Mucosa of descending colon (tissue), 3 donors: ENCODE measurements at places on chromosomes 6 and 20. TPM values are rescaled to one million over a fixed set of nuclear protein-coding genes. Genes with fewer than 3 reads are reported as not detected.

- peak; percentile 67 for DNase-seq
Observed at GRCh38 chr6:41767112-41767833, 12.4 kb downstream of the FRS3 start.

DNA sequence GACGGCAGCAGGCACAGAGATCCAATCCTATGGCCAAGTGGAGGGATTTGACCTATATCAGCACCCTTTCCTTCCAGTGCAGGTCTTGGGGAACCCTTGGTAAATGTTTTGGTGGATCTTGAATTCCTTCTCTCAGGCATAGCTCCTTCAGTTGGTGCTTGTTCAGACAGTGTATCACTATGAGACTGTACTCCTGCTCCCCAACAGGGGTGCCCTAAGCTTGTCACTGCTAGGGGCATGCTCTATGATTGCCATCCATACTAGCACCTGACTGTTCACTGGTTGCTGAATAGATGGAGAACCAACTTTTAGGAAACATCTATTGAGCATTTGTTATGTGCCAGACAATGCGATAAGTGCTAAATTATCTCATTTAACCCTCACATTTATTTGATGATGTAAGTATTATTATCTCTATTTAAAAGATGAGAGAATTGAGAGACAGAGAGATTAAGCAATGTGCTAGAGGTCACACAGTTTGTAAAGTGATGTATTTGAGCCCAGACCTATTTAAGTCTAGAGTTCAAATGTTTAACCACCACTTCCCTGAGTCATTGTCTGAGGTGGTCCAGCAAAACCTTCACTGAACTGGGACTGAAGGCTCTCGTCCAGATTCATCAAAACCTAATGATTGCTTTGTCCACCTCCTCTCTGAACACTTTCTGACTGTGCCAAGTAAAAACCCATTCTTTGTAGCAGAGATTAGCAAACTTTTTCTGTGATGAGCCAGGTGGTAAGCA, 34.3 kb downstream of the ADGRF1 start:
- DNase-seq: no peak

- no peak for DNase-seq
Observed at GRCh38 chr6:121504227-121504626, 68.8 kb downstream of the GJA1 start.

GRCh38 chr6:3943331-3943765, 94.2 kb downstream of the FAM50B start:
- no peak for DNase-seq

UST gene
- total RNA-seq: 16.2 TPM

GRCh38 chr6:14317387-14317970, 199.9 kb downstream of the CD83 start:
- no peak for DNase-seq

- DNase-seq: peak; percentile 48
Observed at GRCh38 chr6:35449287-35449881, 2.8 kb upstream of the FANCE start.

DNA sequence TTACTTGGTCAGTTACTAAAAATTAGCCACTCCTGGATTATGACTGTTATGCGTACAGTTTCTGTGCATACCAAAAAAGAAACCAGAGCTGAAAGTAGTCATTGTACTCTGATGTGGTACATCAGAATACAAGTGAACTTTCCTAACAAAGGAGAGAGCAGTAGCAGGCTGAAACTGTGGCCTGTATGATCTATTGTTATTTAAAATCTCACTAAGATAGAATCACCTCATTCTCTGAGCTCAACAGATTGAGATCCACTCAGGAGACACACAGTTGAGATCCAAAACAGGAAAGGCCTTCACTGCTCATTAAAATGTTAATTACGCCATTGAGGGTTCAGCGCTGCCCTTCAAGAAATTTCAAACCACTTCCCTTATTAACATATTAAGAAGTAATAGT, 576.4 kb downstream of the LMBRD1 start:
- no peak for DNase-seq

DNA sequence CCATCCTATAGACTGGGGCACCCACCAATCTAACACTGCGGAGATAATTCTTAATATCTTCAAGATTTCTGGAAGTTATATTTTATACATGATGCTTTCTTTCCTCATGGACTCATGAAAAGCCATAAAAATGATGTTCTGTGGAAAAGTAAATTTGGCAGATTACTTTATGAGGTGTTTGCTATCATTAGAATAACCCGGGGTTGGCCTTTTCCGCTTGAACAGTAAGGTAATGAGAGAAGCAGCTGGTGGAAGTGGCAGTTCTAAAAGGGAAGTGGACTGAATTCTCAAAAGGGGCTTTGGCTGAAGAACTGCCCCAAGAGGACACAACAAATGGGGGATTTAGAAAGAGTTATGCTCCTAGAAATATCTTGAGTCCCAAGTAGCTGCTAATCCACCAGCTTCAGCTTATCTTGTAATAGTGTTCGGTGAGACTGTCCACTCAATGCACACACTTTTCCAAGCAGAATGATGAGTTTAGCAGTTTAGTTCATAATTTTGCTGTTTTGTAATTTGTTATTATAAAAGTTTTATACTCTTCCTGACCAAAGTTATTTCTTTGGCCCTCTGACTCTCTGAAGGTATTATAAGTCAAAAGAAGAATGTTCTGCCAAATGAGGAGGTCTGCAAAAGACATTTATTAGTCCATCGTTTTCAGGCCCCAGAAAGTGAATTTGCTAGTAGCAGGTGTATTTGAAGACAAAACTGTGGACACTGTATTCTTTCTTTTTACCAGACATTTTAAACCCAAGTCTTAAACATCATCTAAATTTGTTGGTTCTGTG, 2.9 kb downstream of the ISM1 start:
- DNase-seq: no peak

GRCh38 chr6:12344961-12345693, 55.0 kb downstream of the EDN1 start:
- DNase-seq: no peak

DNA sequence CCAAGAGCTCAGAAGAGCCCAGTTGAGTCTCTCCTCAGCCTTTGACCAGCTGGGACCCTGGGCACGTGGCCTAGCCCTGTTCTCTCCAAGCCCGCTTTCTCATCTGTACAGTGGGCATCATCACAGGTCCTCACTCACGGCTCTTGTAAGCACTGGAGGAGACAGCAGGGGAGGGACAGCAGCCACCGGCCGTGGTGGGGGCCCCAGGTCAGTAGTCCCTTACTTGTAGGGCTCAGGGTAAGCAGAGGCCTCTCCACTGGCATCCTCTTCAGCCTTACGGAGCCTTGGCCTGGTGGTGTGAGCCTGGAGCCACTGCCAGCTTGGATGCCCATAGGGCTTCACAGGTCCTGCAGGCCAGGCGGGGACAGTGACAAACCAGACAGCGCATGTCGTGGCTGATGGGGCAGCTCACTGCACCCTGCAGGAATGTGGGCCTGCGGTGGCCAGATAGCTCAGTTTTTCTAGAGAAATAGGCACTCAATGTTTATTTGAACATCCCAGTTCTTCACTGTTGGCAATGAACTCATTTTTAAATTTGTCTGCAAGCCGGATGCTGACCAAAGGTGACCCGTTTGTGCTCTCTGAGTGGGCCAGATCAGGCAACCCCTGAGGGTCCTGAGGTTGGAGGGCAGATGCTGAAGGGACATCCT, 65.1 kb downstream of the ADNP start:
- no peak for DNase-seq

DNA sequence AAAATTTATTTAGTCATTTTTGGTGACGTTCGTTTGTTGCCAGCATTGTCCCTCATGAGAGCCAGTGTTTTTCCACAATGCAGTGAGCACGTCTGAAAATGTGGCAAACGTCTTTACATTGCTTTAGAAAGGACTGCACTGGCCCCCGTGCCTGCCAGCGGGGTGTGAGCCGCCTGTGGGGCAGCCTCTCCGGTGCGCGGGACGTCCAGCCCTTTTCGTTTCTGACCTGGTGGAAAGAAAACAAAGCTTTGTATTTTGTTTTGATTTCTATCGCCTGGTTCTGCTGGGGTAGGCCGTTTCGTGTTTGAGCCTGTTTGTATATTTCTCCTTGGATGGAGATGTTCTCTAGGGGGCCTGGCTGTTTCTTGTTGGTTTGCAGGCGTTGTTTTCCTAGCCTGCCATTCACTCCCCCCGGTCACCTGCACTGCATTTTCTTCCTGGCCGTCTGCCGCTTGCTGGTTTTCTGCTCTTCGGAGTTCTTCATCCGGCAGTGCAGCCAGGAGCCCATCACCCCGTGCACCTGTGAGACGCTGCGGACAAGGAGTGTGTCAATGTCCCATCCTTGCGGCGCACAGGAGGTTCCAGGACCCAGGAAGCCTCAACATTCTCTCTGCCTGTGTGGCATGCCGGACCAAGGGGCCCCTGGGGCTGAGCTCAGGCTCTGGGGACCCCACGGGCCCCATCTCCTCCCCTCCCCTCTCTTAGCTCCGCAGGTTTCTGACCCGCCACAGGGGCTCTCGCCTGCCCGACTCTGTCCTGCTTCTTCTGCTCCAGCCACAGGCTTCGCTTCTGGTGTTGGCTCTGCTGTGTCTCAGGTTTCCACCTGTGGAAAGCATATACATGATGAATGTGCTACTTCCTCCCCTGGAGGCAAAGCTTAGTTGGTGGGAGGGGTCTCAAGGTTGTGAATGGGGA, 100.5 kb downstream of the CDH4 start:
- DNase-seq: no peak

DNA sequence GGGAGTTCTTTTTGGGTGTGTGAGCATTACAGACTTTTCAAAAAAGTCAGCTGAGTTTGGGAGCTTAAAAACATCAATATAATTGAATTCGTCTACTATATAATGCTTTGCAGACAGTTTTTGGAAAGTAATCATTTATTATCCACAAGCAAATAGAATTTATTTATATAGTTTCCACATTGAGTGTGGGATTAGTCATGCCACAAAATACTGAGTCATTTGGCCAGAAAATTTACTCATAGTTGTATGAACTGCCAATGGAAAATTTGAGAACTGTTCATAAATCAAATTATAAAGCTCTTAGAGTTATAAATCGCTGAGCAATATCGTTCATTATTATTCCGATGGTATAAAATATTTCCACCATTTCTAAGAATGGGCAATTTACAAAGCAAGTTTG, 5.0 kb downstream of the BEND6 start:
- no peak for DNase-seq

SCUBE3 gene
- total RNA-seq: 11.6 TPM

DNA sequence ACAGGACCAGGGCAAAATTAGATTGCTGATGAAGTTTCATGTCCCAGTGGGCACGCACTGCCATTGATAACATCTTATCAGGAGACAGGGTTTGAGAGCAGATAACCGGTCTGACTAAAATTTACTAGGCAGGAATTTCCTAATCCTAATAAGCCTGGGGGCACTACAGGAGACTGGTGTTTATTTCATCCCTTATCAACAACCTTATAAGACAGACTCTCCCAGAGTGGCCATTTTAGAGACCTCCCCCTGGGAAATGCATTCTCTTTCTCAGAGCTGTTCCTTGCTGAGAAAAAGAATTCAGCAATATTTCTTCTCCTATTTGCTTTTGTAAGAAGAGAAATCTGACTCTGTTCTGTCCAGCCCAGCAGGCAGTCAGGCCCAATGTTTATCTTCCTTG, 423.4 kb upstream of the IMPG1 start:
- no peak for DNase-seq

- no peak for DNase-seq
Observed at GRCh38 chr6:40774932-40775331, 187.8 kb upstream of the LRFN2 start.
